ENCODE measurements at places on chromosomes 5 and 9.
A peak's percentile ranks its signal among the peaks of the same experiment; 100 is the strongest.

DNA sequence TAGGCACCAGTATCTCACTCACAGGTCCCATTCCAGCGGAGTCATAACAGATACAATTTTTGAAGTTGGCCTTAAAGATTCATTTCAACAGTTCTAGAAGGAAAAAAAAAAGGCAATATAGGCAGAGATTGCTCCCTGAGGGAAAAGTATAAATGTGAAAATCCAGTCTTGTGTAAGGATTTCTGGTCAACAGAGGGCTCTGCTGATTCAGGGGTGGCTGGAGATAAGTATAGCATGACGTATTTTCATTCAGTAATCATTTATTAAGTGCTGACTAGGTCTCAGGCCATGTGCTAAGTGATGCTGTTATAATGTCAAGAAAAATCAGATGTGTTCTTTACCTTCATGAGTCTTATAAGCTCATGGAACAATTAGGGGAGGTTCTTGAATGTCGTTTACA, 377.3 kb upstream of the MEF2C start:
- DNase-seq: no peak

GRCh38 chr5:61450493-61451279, 118.6 kb downstream of the ZSWIM6 start:
- peak; percentile 87 for DNase-seq

- no peak for DNase-seq
These were observed at the start of gene SV2C for GRCh38 chr5:76082772-76083554. Gene SV2C (plus strand): TSS chr5:76083383. CDS start chr5:76131751, 48,368 bp downstream.

- DNase-seq: no peak
These were observed 242.8 kb downstream of the CDH18 start for GRCh38 chr5:19745247-19745646.

DNA sequence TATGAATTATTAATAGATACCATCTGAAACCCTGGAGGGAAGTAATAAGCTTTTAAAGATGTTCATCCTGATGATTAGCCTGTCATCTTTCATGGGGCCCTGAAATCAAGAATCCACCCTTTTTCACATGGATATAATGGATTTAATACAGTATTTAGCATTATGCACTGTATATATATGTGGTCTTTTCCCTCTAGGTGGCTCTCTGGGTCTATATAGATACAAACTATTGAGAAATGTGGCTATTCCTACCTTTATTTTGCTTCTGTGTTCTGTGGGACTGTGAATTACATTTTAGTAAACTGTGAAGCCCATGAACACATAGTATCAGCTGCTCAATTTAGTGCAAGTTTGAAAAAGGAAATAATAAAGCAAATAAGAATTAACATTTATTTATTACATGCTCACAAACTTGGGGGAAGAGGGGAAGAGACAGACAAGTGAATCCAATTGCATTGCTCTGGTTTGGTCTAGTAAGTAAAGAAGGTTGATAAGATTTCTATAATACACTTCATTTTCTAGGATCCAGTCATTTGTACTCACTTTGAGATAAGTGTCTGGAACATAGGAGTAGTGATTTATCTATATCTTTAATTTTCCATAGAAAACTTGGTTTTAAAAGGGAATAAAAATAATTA, 112.2 kb downstream of the SCAMP1 start:
- peak; percentile 34 for DNase-seq

- no peak for DNase-seq
These were observed 882.6 kb downstream of the PTPRD start for GRCh38 chr9:9730174-9730573.

GRCh38 chr5:79774171-79774854, 84.7 kb downstream of the CMYA5 start:
- peak; percentile 24 for DNase-seq

- no peak for DNase-seq
These were observed 293.2 kb upstream of the KLF4 start for GRCh38 chr9:107782789-107783188.

DNA sequence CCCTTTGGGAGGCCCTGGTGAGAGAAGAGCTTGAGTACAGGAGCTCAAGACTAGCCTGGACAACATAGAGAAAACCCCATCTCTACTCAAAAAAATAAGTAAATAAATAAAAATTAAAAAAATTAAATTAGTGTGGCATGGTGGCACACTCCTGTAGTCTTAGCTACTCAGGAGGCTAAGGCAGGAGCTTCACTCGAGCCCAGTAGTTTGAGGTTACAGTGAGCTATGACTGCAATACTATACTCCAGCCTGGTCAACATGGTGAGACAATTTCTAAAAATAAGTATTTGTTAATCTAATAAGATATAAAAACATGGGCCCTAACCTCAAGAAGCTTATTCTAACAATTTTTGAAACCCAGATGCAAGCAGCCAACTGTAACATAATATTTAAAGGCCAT, 7.6 kb downstream of the RNF38 start:
- no peak for DNase-seq

DNA sequence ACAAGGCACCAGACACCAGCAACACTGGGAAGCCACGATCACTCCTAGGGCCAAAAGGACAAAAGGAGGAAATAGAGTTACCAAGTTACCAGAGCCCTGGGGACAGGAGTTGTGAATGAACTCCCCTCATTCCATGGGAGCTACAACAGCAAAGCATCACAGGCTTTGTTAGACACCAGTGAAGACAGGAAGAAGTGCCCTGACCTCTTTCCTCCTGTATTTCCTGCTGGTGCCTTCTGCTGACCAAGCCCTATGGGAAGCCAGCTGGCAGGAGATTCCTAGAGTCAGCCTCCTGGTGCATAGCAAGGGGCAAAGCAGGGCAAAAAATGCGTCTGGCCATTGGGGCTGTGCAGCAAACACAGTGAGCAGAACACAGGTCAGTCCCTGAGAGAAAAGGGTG, 374.7 kb downstream of the ZSWIM6 start:
- no peak for DNase-seq

- DNase-seq: peak; percentile 99
These were observed at the start of gene OSMR for GRCh38 chr5:38845526-38846378. Gene OSMR (plus strand): TSS chr5:38846012. CDS start chr5:38869045, 23,033 bp downstream.

DNA sequence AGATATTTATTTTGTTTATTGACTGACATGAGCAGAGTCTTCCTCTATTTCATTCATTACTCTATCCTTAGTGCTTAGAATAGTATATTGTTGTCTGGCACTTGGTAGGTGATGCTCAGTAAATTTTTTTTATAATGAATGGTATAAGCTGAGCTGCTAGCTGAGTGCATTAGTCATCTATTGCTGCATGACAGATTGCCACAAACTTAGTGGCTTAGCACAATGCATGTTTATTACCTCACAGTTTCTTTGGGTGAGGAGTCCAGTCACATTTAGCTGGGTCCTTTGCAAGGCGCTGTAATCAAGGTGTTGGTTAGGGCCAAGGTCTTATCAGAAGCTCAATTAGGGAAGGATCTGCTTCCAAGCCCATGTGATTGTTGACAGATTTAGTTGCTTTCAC, 23.1 kb downstream of the SMAD5 start:
- peak; percentile 21 for DNase-seq

DNA sequence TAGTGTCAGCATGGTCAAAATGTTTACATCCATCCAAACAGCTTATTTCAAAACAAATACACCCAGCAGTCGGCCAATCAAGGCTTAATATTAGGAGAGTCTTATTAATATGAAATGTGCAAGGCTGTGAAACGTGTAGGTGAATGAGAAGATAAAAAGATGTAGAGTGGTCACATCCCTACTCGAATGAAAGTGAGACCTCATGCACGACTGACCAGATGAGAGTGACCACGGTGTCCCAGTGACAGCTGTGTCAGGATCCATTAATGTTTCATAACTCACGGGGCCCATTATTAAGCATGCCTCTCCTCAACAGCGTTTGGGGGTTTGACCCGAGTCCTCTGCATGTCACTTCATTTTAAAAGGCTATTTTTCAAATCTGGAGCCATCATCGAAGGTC, 39.4 kb upstream of the SSBP2 start:
- DNase-seq: no peak

DNA sequence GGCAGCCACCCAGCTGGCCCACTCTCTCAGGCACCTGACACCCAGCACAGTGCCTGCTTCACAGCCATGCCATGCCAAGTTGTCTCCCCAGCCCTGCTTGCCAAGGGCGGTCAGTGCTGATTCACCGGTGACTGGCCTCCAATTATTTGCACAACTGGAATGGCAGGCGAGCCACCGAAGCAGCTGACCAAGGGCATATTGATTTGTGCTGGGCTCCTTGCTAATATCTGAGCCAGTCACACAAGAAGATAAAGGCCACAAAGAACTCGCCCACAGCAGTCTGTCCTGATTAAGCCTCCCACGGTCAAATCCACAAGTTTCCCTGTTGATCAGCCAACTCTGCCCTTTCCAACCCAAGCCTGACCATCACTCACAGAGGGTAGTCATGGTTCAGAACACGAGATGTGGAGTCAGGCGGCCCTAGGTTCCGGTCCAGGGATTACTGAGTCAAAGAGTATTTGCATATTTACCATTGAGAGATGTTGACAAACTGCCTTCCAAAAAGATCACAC, 6.4 kb upstream of the EEIG1 start:
- peak; percentile 39 for DNase-seq

- DNase-seq: no peak
These were observed 50.3 kb upstream of the ACO1 start for GRCh38 chr9:32334112-32334511.

- no peak for DNase-seq
These were observed 101.7 kb downstream of the GNAQ start for GRCh38 chr9:77929942-77930341.

DNA sequence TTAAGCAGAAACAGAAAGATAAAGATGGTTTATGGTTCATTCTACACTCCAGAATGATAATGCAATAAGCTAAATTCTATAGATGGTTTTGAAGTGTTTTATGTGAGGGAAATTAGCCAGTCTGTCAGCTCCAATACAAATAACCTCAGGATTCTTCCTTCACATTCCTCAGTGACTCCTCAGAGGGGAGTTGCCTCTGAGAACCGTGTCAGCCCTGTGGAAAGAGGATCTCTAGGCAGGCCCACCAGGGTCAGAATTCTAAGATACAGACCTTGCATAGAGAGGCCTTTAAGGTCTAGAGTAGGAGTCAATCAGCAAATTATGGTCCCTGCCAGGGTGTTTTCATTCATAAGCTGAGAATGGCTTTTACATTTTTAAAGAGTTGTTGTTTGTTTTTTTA, 26.6 kb downstream of the RUSC2 start:
- peak; percentile 89 for DNase-seq

DNA sequence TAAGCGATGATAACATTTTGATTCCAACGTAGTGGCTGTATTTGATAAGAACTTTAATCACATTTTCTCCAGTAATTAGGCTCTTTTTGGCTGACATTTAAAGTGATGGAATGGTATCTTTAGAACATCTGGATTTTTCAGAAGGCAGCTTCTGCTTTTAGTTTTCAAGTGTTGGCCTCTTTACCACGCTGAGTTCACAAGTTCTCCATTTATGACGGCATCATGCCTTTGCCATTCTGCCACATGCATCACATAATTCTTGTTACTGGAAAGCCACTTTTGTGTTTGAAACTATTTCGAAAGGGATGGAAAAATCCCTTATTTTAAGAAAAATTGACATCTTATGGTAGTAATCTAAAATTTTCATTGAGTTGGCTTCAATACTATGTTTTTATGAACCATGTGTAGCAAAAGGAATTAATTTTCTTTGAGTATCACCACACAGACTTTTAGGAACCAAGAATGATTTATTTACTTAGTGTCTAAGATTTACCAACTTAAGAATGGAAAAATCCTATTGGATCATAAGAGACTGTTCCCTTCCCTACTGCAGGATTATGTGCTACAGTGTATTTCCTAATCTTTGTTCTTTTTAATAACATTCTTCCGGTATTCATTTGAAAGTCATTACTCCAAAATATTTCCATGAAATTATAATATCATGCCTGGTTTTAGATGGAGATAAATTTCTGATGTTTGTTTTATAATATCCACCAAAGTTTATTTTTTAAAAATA, 344.2 kb downstream of the ADGRV1 start:
- DNase-seq: no peak

DNA sequence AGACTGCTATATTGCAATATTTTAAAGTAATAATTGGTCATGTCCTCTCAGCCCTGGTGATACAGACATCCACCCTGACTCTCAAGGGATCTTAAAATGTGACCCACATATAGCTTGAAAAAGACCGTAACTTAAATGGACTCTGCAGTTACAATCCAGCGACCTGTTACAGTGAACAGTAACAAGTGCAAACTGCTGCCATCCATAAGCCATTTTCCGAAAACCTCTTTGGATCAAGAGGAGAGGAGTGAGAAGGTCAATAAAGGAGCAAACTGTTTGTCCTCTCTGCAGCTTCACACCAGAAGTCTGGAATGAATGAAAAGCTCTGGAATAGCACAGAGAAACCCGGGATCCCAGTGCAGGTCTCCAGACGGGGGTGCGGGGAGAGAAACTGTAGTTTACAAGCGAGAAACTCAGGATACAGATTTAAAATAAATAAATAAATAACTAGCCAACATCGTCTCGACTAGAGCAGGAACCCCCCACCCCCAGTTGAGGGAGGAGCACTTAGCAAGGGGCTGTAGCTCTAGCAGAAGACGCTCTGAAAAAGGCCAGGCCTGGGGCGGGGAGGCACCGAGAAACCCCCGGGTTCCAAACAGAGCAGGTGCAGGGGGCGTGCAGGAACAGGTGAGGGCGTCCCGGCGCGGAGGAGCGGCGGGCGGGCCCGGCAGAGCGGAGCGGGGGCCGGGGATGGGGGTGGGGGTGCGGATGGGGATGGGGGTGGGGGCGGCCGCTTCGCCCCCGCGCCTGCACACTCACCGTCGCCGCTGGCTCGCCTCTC, 572 bp downstream of the ZDHHC21 start:
- DNase-seq: peak; percentile 9

DNA sequence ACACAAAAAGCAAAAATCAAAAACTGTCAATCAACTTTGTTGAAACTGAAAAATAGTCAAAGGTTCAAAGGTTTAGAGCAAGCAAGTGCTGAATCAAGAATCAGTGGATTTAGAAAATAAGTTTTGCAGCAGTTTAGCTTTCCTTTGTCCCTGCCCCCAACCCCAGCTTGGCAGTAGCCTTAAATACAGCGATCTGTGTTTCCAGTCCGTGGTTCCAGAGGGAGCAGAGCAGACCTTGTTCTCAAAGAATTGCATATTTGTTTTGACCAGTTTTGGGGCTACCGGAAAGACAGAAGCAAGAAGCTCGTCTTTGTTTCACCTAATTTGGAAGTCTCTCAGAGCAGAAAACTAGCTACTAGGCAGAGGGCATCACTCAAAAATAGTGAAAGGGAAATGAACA, 57.2 kb upstream of the PRDM9 start:
- DNase-seq: no peak

- peak; percentile 50 for DNase-seq
These were observed 53.7 kb upstream of the GDNF start for GRCh38 chr5:37893434-37894134.
